ENCODE measurements at places on chromosomes 1 and 21.

GRCh38 chr1:18778437-18778836, 81.0 kb downstream of the TAS1R2 start:
- DNase-seq: no peak

DNA sequence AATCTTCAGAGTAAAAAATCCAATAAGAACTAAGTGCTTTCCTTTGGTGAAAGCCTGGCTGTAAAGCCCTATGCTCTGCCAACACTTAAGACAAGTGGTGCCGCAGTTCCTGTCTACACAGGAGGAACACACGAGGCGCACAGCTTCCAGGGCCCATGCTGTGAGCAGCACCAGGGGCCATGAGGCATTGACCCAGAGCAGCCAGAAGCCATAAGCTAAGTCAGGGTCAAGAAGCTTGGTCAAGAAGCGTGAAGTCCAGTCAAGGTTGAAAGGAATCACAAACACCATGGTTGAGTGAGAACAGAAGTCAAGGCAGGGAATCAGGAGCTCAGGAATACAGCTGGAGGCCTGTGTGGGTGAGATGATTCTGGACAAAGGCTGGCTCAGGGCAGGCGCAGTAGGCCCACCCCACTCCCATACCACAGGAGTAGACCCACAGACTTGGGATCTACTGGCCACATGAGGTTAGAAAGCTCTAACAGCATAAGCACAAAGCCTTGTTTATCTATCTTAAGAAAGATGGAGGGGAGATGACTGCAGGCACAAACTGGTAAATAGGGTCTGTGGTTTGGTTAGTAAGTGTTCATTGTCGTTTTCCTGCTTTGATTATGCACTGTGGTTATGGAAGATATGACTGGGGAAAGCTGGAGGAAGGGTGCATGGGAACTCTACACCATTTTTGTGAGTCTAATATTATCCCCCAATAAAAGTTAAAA, 42.9 kb upstream of the RCAN3 start:
- no peak for DNase-seq

DNA sequence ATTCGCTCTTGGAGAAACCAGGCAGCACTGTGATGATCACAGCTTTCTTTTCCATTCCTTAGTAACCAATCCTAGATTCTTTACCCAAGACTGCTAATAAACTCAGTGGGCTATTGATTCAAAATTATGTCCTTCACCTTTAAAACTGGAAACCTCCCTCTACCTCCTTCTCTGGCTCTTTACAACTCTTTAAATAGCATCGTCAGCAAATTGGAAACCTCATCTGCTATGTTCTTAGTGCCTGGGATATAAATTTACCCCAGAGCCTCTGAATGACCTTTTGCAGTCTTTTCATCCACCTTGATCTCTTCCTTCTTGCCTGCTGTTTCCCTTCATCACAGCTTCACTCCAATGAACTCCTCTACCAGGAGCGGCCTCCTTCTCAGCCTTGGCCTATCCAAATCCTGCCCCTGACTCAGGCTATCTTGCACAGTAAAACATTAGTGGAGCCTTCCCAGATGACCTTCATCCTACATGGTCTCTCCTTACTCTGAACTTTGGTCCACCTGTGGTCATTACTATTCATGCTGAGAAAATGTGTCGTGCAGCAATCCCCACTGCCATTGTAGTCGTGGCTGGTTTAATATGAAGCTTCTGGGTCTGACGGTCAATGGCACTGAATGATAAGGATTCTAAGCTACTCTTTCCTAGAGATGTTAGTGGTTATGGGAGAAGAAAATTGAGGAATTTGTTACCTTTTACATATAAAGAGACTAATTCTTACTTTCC, 644.1 kb downstream of the SMYD3 start:
- DNase-seq: no peak

DNA sequence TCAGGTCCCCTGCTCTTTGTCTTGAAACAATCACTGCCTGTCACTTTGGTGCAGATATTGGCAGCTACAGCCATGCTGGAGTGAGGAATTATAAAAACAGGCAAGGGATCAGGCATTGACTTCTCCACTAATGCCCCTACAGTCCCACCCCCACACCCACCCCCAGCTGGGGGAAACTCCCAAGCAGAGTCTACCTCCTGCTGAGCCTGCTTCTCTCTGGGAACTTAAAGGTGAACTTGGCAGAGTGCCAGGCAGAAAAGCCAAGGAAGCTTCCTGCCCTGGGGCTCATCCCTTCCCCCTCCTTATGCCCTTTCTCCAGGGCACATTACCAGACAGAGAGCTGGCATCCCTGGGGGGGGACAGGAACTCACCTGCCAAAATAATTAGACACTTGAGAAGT, 6.7 kb downstream of the NCMAP start:
- DNase-seq: no peak

DNA sequence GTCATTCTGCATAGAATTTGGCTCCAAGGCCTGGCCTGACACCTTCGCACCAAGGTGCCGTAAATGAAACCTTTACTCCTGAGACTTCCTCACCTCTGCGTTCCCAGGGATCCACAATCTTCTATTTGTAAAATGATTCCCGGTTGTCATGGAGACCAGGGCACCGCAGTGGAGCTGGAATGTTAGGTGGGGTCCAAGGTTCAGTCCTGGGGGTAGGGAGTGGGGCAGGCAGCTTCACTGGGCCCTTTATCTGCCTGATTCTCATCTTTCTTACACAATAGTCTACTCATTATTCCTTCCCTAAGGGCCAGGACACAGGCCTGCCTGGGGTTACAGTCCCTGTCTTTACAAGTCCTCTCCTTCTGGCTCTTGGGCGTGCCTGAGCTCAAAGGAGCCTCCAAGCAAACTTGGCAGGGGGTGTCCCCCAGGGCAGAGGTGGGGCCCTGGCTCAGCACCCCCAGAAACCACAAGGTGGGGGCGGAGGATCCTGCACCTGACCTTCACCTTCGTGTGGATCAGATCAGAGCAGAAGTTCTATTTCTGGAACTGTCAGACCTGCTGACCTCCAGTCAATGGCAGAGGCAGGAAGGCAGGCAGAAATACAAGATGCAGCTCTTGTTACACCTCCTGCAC, 51.1 kb downstream of the RIPK4 start:
- no peak for DNase-seq

GRCh38 chr1:50701706-50702317, 258.3 kb downstream of the FAF1 start:
- no peak for DNase-seq

DNA sequence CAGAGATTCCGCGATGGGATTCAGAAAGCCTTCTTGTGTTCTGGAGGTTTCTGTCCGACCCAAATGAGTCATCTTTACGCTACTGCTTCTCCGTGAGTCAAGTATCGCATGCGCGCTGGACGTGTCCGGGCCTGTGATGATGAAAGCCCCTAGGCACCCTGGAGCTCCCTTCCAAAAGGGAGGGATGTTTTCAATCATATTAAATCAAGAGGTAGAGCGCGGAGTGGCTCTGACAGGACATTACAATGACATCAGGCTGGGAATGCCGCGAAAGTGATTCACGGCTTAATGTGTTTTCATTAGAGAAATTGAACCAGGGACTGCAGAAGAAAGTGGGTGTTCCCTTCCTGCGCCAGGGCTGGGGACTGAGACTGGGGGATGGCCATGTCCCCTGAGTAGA, 48.5 kb downstream of the AJAP1 start:
- no peak for DNase-seq

DNA sequence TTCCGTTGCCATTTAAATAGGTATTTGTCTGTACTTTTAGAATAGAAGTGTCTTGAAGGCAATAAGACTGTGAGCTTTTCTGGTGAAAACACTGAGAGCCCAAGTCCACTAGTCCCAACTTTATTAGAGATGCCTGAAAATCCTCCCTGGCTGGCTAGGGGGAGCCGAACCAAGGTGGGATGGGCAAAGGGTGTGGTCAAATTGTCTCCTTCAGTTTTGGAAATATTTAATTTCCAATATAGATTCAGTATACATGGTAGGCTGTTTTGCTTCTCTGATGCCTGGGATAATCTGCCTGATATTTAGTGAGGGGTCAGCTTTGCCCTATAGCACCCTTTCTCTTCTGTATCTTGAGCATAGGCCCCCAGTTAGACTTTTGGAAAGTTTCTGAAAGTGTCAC, 3.5 kb downstream of the ROR1 start:
- DNase-seq: no peak

GRCh38 chr1:26546375-26546774, 16.8 kb downstream of the RPS6KA1 start:
- DNase-seq: no peak

- DNase-seq: no peak
Observed at GRCh38 chr1:101474039-101474665, 237.3 kb downstream of the S1PR1 start.

DNA sequence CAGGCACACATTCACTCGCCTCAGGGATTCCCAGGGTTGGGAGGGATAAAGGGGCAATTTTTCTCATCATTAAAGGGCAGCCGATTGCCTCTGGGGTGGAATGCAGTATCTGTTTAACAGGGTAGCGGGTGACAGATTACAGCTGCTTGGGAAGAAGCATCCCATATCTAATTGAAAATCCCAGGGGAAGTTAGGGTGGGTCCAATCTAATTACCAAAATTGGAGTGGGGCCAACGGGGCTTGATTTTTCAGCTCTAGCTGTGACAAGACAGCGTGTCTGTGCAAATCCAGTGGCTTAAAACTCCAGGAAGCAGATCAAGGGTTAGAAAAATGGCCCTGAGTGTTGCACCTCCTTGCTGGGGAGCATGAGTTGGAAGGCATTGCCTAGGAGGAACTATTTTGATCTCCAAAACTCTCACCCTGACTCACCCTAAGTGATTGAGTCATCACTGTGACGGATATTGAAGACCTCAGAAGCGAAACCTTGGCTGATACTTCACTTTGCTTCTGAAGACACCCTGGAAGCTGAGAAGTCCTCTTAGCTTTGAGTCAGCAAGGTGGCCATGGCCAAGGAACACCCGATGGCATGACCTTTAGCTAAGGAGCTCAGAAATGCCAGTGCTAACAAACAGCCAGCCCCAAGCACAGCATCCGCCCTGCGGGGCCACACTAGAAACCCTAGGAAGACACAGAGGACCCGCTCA, 46.0 kb downstream of the GRHL3 start:
- no peak for DNase-seq

DNA sequence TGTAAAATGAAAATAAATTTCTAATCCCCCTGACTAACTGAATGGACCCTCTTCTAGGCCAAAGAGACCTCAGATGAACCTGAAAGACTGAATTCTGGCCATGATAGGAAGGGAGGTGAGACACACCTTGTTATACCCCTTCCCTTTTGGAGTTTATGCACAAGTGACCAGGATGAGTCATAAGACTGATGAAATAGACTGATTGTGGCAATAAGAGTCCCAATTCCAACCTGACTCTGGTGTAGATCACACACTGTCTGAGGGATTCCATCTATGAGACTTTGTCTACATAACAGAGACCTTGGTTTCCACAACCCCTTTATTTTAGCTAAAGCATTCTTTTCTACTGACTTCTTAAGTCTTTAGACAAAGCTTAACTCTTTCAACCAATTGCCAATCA, 13.5 kb upstream of the OR2G2 start:
- DNase-seq: no peak

DNA sequence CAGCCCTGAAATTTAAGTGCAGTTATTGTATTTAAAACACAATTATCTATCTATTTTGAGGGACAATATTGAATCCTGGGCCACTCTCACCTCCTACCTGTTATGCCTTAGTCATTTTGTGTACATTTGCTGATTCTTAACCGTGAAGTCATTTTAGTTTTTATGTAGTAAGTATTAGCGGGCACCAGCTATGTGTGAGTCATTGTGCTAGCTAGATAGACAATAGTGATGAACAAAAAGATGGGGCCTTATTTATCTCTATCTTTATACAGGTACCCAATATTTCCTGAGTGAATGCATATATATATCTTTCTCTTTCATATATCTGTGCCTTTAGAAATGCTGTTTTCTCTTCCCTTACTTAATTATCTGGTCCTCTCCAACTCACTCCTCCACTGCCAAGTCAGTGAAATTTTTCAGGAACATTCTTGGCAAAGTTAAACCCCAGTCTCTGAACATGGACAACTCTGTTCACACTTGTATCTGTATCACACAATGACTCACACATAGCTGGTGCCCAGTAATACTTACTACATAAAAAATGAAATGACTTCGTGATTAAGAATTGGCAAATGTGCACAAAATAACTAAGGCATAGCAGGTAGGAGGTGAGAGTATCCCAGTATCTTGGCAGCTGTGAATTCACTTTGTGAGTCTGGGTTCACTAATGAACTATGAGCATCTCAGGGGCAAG, 166.0 kb upstream of the C8B start:
- no peak for DNase-seq

- DNase-seq: no peak
Observed at GRCh38 chr1:183243161-183244050, 57.3 kb downstream of the LAMC2 start.

DNA sequence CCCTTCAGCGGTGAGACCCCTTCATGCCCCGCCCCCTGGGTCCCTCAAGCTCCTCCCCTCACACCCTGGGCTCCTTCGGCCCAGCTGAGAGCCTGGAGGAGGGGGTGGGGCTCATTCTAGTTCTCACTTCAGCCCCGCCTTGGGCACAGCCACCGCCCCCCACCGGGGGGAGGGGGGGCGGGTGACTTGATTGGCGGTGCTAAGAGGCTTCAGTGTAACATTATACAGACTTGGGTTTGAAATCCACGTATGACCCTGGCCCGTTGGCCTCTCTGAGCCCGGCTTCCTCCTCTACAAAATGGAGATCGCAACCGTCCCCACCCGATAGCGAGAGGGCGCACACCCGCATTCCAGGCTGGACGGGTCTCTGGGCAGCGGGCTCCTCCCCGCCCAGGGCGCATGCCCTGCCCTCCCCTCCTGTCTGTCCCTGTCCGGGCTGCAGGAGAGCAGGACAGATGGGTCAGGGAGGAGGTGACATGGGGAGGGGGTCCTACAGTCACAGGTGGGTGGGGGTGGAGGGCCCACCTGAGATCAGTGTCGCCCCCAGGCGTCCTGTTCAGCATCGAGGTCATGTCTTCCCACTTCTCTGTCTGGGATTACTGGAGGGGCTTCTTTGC, 5.1 kb downstream of the CLCNKB start:
- peak; percentile 81 for DNase-seq

- DNase-seq: no peak
Observed at GRCh38 chr1:214416417-214416816, 135.0 kb downstream of the PTPN14 start.

DNA sequence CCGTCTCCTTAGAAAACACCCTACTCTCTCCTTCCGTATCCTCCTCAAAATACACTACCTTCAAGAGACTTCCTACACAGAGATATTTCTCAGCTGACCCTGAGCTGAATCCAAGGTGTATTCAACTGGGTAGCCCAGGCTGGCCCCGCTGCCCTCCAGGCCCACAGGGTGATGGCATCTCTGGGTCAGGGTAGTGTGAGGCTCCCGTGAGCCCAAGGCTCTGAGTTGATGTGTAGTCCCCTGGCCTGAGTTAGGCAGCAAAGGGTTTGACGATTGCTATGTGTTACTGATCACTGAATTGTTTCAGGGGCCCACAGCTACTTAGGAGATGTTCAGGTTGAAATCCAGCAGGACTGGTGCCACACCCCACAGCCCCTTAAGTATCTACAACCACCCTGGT, 6.7 kb downstream of the INAVA start:
- no peak for DNase-seq
